Thymus (tissue), 14 donors: ENCODE measurements at places on chromosomes 1 and 21.

- DNase-seq, result no peak
- H3K4me1 ChIP-seq, result no peaks in the 10 kb centered on the region
- peaks cover 2% of the 10 kb centered on the region for H3K27me3 ChIP-seq
Measured at GRCh38 chr1:7932524-7933138, 8.0 kb downstream of the TNFRSF9 start.

DNA sequence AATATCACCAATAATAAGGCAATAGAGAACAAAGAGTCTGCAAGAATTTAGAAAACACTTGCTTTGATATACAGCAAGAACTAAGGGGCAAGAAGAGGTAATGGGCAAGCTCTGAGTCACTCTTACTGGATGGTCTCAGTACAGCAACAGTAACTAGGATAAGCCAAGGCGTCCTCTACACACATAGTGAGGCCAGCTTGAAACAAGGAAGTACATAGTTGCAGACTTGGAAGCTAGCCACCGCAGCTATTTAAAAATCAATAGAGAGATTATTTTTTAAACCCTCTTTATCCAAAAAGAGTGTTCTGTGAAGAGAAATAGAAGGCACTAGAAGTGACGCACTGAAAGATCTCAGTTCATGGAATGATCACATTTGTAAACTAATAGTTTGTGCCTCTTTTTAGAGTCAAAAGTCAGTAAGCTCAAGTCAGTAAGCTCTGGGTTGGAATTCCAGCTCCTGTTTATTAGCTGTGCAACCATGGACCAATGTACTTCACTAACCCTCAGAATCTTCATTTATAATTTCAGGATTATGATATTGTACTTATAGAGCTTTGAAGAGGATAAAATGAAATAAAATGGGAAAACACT lies 118.6 kb downstream of the AKT3 start:
- H3K27me3 ChIP-seq, result no peaks in the 10 kb centered on the region
- no peak for DNase-seq

- no peak for DNase-seq
- no peaks in the 10 kb centered on the region for H3K36me3 ChIP-seq
- no peak overlapping the region for H3K27ac ChIP-seq
- H3K4me1 ChIP-seq, result no peaks in the 10 kb centered on the region
- peaks cover 6% of the 10 kb centered on the region for H3K27me3 ChIP-seq
- no peak overlapping the region for H3K4me3 ChIP-seq
Measured at GRCh38 chr1:58060559-58061170, 485.9 kb downstream of the OMA1 start.

- H3K27me3 ChIP-seq, result no peaks in the 10 kb centered on the region
- no peaks in the 10 kb centered on the region for H3K4me1 ChIP-seq
- no peak overlapping the region for H3K4me3 ChIP-seq
- H3K36me3 ChIP-seq, result no peaks in the 10 kb centered on the region
- H3K27ac ChIP-seq, result peak overlapping the region; percentile 78
Measured at GRCh38 chr21:14762734-14763694, 216.9 kb upstream of the SAMSN1 start.

DNA sequence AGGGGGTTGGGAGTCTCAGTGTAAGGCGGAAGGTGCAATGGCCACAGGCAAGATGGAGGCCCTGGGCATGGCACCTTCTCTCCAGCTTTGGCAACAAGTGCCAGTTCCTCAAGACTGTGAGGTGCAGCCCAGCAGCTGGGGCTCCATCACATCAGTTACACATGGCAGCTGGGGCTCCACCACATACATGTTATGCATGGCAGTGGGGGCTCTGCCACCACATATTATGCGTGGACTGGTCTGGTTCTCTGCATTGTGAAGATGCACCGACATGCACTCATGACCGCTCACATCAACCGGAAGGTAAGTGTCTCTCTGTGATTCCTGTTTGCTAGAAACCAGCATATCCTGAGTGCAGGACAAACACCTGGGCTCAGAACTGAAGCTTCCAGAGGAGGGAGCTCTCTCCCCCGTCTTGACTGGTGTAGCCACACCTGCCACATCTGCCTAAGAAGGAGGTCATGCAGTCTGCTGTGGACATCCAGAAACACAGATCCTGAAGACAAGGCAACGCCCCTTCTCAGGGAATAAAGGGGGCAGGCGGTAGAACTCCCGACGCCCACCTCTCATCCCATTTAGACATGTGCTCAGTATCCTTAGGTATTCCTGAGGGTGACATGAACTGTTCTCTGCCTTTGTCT lies 104.1 kb upstream of the TMPRSS2 start:
- H3K27ac ChIP-seq, result no peak overlapping the region
- peaks cover 44% of the 10 kb centered on the region for H3K4me1 ChIP-seq
- H3K36me3 ChIP-seq, result no peaks in the 10 kb centered on the region

- H3K27ac ChIP-seq, result no peak overlapping the region
- H3K36me3 ChIP-seq, result no peaks in the 10 kb centered on the region
- H3K4me1 ChIP-seq, result no peaks in the 10 kb centered on the region
- no peak overlapping the region for H3K4me3 ChIP-seq
- no peak for DNase-seq
Measured at GRCh38 chr1:104825401-104825800, 1075.7 kb downstream of the AMY1C start.

DNA sequence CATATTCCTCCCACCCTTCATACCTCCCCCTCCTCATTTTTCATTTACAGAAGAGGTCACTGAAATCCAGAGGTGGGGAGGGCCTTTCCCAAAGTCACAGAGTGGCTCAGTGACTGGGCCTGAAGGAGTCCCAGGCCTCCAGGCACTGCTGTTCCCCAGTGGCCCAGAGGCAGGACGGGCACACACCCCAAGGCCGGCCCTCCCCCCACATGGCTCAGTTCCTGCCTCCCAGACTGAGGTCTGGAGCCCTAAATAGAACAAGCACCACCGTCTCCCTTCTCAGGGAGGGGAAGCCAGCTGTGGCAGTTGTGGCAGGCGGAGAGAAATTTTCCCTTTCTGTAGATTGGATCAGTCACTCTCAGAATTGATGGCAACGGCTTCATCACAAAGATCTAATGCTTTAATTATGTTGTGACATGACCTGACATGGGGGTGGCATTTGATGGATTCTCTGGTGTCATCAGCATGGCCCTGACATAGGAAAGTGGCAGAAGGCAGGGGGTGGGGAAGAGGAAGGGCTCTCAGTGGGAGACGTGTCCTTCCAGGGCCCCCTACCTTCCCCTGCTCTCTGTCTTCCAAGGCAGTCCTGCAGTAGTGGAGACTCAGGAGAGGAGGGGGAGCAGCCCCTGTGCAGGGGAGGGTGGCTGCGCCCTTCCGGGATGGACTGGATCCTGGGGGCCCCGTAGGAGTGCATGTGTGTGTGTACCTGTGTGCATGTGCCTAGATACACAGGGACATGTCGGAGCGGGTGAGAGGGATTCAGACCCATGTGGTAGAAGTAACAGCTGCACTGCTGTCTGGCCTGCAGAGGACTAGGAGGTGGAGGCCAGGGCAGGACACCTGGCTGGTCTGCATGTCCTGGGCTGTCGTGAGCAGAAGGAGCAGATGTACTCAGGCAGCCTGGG lies 41.2 kb upstream of the FOXO6 start:
- no peaks in the 10 kb centered on the region for H3K27me3 ChIP-seq
- no peak overlapping the region for H3K4me3 ChIP-seq
- peaks cover 24% of the 10 kb centered on the region for H3K4me1 ChIP-seq
- DNase-seq, result no peak
- no peak overlapping the region for H3K27ac ChIP-seq

GRCh38 chr1:26961826-26962225 lies 1.6 kb upstream of the KDF1 start:
- no peak overlapping the region for H3K27ac ChIP-seq
- peaks cover 31% of the 10 kb centered on the region for H3K27me3 ChIP-seq
- no peaks in the 10 kb centered on the region for H3K36me3 ChIP-seq
